ENCODE measurements at places on chromosomes 11 and 22.

DNA sequence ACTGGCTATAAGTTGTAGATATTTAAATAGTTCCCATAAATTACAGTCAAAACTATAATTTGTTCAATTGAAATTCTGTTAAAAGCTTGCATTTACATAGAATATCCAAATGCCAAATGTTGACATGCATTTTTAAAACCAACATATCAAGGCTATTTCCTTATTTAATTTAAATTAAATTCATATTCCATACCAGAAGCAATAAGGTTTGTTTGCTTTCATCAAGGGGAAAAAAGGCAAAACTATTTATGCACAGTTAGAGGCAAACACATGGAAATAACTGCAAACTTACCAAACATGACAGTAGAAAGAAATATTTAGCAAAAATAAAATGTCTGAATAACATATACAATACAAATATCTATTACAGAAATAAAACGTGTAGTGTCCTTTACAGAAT is 1581.2 kb upstream of the TENM4 start:
- H3K36me3 ChIP-seq, result no peaks in the 10 kb centered on the region
- no peak overlapping the region for H3K27ac ChIP-seq
- no peaks in the 10 kb centered on the region for H3K27me3 ChIP-seq
- no peak for ATAC-seq
- no peaks in the 10 kb centered on the region for H3K4me1 ChIP-seq
- no peak overlapping the region for H3K4me3 ChIP-seq

- H3K4me1 ChIP-seq, result no peaks in the 10 kb centered on the region
- H3K27me3 ChIP-seq, result no peaks in the 10 kb centered on the region
- H3K4me3 ChIP-seq, result no peak overlapping the region
Measured at GRCh38 chr11:134712228-134713145, 300.4 kb upstream of the B3GAT1 start.

GRCh38 chr11:62922653-62923431 is 1.7 kb upstream of the CHRM1 start:
- no peaks in the 10 kb centered on the region for H3K36me3 ChIP-seq
- H3K27me3 ChIP-seq, result peaks cover 76% of the 10 kb centered on the region
- no peaks in the 10 kb centered on the region for H3K4me1 ChIP-seq
- H3K4me3 ChIP-seq, result peak overlapping the region; percentile 22
- no peak for ATAC-seq

GRCh38 chr11:82976786-82977185 is 75.2 kb downstream of the DDIAS start:
- H3K27ac ChIP-seq, result no peak overlapping the region
- no peak overlapping the region for H3K4me3 ChIP-seq
- no peaks in the 10 kb centered on the region for H3K27me3 ChIP-seq
- ATAC-seq, result no peak

GRCh38 chr11:96013461-96014213 is 89.7 kb upstream of the MTMR2 start:
- peak overlapping the region; percentile 31 for H3K27ac ChIP-seq
- H3K4me1 ChIP-seq, result peaks cover 2% of the 10 kb centered on the region
- ATAC-seq, result no peak
- H3K27me3 ChIP-seq, result no peaks in the 10 kb centered on the region

DNA sequence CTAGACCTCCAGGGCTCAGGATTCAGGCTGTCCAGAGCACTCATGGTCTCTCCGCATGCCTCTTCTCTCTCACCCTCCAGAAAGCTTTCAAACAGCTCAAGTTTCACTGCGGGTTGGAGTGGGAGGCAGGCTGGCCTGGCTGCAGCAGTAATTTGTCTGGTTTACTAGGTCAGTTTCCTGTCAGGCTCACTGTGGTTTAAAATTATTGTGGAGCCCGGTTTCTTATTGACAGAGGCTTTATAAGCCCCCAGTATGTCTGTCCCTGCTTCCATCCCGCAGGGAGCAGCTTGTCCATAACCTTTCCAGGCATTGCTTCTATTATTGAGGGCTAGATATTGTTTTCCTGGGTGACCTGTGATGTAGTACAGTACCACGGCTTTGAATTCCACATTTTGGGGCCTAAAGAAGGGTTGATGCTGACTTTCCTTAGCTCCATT is 235.3 kb upstream of the SORL1-AS1 start:
- no peaks in the 10 kb centered on the region for H3K27me3 ChIP-seq
- peaks cover 13% of the 10 kb centered on the region for H3K4me1 ChIP-seq
- H3K4me3 ChIP-seq, result no peak overlapping the region

GRCh38 chr11:2428322-2428795 is 16.0 kb downstream of the TRPM5 start:
- no peak overlapping the region for H3K4me3 ChIP-seq
- H3K36me3 ChIP-seq, result no peaks in the 10 kb centered on the region
- peak; percentile 57 for ATAC-seq
- no peaks in the 10 kb centered on the region for H3K4me1 ChIP-seq
- H3K27ac ChIP-seq, result no peak overlapping the region

GRCh38 chr22:40334899-40335298 is 11.4 kb upstream of the ADSL start:
- H3K36me3 ChIP-seq, result no peaks in the 10 kb centered on the region
- ATAC-seq, result no peak
- no peak overlapping the region for H3K27ac ChIP-seq
- H3K27me3 ChIP-seq, result no peaks in the 10 kb centered on the region
- H3K4me3 ChIP-seq, result no peak overlapping the region

DNA sequence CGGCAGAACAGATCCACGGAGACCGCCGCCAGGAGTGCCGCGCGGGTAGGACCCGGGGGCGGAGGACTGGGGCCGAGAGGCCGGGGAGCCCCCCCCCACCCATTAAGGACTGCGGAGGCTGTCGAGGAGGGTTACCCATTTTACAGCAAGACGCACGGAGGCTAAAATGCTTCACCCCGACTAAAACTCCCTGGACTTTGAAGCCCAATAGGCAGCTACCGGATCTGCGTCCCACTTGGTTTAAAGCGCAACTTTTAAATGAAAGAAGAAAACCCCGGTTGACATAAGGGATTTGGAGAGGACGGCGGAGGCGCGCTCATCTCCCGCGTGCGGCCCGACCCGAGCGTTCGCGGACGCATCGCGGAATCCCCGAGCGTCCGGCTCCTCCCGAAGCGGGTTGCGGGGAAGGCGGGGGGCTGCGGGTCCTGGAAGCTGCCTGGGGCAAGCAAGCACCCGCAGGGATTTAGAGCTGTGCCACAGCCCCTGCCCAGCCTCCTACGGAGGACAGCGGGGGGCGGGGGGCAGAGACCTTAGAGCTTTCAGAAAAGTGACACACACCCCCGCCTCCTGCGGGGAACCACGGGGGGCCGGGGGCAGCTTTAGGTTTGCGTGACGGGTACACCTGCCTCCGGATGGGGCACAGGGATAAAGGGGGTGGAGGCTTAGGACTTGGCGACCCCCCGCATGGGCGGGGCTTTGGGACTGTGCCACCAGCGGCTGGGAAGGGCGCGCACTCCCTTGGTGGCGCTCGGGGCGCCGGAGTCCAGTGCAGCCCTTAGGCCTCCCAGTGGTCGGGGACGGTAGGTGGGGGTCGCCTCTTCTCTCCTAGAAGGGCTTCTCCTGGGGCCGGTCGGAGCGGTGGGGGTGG is 760 bp upstream of the CELSR1 start:
- ATAC-seq, result peak; percentile 1
- peaks cover 35% of the 10 kb centered on the region for H3K4me1 ChIP-seq
- peak overlapping the region; percentile 38 for H3K4me3 ChIP-seq
- H3K27ac ChIP-seq, result peak overlapping the region; percentile 24
- peaks cover 62% of the 10 kb centered on the region for H3K27me3 ChIP-seq

GRCh38 chr11:56670984-56671383 is 7.5 kb downstream of the OR5AR1 start:
- no peak for ATAC-seq
- H3K27me3 ChIP-seq, result no peaks in the 10 kb centered on the region
- no peaks in the 10 kb centered on the region for H3K36me3 ChIP-seq
- no peak overlapping the region for H3K4me3 ChIP-seq
- H3K4me1 ChIP-seq, result no peaks in the 10 kb centered on the region

All from gastroesophageal sphincter (tissue), 4 donors.